ENCODE measurements at places on chromosomes 3 and 15.

GRCh38 chr3:31661286-31661685 lies 128.6 kb downstream of the STT3B start:
- DNase-seq, result no peak

GRCh38 chr15:42621996-42622925 lies 46.9 kb downstream of the STARD9 start:
- no peak for DNase-seq

DNA sequence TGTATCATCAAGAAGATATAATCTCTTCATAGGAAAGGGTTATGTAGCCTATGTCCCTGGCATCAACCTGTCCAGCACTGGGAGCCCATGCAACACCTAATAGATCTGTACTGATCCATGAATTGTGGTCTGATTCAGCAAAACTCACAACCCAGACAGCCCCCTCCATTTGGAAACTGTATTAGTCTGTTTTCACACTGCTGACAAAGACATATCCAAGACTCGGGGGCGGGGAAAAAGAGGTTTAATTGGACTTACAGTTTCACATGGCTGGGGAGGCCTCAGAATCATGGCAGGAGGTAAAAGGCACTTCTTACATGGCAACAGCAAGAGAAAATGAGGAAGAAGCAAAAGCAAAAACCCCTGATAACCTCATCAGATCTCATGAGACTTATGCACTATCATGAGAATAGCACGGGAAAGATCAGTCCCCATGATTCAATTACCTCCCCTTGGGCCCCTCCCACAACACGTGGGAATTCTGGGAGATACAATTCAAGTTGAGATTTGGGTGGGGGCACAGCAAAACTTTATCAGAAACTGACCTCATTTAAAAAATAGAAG lies 83.3 kb downstream of the TRIM42 start:
- no peak for DNase-seq

DNA sequence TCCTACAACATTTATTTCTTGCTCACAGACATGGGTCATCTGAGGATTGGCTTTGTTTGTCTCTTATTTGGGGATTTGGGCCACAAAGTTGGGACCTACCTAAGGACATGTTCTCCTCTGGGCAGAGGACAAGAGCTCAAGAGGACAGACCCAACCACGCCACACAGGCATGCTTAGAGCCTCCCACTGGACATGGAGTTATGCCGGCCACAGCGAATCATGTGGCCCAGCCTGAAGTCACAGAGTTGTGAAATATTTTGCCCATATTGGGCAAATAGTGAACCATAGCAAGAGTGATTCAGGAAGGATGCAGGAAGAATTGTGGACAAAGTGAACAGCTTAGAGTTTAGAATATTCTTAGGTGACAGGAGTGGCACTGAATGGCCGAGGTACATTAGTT lies 9.9 kb downstream of the TRAK1 start:
- DNase-seq, result no peak

DNA sequence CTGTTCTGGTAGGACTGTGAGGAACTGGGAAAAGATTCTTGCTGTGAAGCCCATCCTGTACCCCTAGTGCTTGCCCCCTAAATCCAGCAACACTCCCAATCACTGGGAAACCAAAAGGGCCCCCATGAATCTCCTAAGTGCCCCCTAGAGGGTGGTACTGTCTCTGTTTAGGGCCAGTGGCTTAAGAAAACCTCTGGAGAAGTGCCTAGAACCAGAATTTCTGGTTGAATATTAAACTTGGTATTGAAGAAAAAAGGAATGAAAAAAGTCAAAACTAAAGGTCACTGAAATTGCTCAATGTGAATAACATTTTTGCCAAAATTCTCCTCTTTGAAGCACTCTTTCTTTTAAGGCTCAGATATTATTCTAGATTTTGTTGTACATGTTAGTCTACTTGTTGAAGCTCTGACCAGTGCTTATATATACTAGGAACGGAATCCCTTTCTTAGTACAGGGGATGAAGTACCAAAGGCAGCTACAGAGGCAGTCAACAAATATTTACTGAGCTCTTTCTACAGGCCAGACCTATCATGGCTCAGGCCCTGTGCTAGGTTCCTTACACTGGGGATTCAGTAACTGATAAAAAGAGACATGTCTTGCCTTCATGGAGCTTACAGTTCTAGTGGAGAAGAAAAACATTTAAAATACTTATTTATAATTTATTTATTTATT lies 138.8 kb downstream of the MYLK start:
- no peak for DNase-seq
